ENCODE measurements at places on chromosomes 11 and 22.

DNA sequence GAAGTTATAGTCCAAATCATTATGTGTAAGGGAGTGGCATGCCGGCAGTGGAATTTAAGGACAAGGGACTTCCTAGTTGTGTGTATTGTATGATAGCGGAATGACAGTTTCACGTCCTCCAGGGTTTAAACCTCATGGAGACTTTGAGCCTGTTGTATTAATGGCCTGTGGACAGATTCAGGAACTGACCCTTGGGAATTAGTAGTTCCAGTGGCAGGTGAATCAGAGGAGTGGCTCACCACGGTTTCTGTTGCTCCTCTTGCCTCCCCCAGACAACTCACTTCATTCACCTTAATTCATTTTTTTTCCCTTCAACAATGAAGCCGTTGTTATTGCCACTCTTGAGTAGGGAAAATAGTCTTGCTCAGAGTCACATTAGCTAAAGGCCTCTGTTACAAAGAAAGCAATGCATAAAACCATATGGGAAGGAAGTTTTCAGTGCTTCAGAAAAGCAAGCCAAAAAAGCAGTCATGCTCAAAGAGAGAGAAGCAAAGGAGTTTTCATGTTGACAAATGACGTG is 22.6 kb downstream of the AMOTL1 start:
- DNase-seq = no peak

GRCh38 chr11:29243616-29244015 is 773.2 kb downstream of the KCNA4 start:
- no peak for DNase-seq

DNA sequence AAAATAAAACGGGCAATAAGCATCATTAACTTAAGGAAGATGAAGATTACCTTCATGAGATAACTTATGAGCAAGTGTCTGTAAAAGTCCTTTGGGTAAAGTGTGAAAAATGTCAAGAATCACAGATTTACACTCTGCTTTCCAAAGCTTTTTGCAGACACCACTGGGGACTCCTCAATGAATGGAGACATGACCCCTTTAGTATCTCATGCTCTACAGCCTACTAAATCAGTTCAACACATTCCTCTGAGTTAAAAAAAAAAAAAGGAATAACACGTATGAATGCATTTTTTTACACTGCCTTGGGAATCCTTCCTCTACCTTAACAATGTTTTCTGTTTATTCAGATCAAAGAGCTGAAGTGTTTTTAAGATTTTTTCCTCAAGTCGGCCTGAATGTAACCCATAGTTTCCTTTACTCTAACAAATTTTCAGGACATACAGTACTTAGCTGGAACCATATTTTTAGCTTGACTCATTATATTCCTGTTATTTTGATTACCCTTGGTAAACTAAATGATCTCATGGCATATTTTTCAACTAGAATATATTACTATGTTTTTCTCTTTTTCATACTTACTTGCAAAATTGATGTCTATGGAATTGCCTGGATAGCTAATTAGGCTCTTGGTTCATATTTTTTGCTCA is 25.9 kb upstream of the RAB30 start:
- no peak for DNase-seq

DNA sequence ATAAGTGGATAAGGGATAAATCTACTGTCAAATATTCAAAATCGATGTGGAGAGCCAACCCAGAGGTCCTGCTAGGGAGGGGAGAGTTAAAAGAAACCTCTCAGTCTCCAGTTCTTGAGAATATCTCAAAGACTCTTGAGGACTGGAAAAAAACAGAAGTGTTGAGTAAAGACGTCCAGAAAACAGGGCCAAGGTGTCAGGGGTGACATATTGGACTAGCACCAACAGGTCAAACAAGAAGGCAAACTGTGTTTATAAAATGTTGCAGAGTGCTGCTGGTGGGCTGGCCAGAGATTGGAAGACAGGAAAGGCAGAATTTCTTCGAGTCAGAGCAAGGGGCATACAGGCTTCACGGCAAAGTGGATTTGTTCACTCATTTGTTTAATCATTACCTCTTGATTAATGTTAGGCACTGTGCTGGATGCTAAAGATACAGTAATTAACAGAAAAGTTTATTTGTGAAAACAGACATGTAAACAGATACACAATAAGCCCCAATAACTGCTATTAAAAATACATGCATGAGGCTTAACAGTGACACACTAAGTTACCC is 33.7 kb upstream of the SMPD1 start:
- no peak for DNase-seq

DNA sequence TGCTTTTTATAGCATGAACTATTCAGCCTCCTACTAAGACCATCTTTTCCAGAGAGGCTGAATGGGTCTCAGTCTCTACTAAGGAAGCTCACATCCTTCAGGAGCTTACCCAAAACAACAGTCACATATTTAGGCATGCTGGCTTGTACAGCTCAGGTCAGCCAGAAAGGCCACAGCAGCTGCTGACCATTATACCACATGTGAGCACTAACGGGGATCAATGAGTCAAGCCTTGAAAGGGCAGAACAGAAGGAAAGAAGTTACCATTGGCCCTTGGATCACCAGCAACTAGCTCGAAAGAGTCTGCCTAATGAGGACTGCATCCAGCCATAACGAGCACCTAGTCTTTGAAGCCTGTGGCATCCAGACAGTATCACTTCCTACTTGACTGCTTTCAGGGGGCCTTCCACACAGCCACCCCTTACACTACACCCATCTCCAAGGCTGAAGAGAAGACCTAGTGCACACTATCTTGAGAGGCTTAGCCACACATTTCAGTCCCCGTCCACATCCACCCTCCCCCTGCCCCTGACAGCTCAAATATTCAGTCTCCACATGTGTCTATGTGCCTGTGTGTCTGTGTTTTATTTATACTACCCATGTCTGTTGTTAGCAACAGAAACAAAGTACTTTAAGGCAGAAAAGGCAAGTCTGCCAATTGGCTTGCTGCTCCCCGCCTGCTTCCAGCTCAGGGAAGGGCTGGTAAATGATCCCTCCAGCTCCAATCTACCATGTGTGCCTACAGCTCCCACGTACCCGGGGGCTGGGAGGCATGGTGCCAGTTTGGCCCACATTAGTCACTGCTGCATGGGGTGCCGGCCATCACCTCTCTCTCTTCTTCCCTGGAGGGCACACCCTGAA is 95.5 kb downstream of the RPL27A start:
- DNase-seq = no peak

- no peak for DNase-seq
Observed at GRCh38 chr22:38451864-38452263, 3.1 kb downstream of the KCNJ4 start.

DNA sequence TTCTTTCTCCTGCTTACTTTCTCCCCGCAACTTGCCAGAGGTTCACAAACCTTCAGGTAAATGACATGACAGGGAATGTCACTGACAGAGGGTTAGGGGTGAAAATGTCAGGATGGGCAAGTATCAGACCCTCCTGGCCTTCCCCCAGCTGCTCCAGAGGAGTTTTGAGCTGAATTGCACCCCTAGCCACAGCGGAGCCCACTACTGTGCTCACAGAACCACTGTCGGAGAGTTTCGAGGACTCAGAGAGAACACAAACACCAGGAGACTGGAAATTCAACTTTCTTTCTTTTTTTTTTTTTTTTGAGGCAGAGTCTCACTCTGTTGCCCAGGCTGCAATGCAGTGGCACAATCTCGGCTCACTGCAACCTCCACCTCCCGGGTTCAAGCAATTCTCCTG is 21.5 kb upstream of the P2RY2 start:
- DNase-seq = no peak

DNA sequence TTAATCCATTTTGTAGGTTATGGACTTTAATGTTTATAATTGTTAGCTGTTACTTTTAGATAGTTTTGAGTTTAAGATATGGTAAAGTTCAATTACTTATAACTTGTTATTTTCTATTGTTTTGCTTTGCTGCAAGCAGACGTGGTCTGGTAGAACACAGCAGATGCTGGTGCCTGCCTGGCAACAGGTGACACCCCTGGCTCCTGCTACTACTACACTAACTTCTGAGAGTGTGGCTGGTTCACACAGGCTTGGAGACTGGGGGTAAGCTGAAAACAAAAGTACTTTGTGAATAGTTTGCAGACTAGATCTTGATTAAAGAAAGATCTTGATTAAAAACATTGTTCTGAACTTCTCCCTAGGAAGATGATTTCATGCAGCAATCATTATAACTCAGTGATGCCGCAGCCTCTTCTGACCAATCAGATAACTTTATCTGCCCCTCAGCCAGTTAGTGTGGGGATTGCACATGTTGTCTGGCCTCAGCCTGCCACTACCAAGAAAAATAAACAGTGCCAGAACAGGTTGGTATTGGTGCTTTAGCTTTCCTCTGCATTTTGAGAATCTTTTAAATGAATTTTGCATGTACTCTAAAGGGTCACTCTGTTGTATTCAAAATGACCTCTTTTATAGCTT is 90.4 kb downstream of the HIPK3 start:
- DNase-seq = no peak

DNA sequence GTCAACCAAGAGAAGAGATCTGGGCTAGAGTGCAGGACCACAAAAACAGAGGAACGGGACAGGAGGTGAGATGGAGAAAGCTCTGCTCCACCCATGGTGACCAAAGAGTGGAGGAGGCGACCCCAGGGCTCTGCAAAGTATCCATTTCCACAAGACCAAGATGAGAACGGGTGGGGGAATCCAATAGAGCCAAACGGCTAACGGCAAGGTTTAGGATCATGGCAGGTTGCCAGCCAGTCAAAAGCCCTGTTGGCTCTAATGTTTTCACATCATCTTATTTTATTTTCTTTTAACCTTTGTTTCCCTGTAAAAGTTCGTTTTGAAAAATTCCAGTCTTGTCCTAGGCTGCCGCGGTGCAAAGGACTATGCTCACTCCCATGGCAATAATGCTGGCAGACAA is 52.1 kb upstream of the CHST1 start:
- DNase-seq = no peak

- DNase-seq = no peak
Observed at GRCh38 chr11:17405232-17406005, 17.0 kb upstream of the KCNJ11 start.

DNA sequence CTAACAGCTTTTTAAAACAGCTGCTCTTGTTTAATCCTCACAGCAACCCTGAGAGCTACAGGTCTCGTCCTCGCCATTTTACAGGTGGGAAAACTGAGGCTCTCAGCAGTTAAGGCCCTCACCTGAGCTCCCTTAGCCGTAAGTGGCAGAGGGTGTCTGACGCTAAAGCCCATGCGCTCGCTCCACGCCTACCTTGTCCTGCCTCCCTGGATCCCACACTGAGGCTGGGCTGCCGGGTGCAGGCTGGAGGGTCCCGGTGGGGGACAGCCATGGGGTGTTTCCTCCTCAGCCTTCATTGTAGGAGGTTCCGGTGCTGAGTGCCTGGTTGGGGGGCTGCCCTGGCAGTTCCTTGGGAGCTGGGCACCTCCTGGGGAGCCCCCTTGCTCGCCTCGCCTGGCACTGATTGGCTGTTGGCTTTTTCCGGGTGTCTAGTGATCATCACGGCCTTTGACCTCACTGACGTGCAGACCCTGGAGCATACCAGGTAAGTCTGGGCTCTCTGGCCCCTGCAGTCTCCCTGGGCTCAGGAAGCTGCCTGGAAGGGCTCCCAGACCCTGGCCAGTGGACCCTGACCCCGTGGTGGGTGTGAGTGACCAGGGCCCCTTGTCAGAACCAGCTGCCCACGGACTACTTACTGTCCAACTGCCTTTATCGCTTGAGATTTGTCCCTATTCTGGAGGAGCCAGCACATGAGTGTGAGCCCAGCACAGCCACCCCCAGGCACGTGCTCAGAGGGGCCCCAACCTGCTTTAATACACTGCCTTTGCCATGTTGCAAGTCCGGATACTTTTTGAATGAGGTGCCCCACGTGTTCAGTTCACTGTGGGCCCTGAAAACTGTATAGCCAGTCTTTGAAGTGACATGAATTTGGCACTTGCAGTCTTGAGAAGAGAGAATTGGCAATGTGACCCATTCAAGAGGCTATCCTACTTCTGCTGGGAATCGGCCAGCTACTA is 12.6 kb downstream of the RAB36 start:
- no peak for DNase-seq

DNA sequence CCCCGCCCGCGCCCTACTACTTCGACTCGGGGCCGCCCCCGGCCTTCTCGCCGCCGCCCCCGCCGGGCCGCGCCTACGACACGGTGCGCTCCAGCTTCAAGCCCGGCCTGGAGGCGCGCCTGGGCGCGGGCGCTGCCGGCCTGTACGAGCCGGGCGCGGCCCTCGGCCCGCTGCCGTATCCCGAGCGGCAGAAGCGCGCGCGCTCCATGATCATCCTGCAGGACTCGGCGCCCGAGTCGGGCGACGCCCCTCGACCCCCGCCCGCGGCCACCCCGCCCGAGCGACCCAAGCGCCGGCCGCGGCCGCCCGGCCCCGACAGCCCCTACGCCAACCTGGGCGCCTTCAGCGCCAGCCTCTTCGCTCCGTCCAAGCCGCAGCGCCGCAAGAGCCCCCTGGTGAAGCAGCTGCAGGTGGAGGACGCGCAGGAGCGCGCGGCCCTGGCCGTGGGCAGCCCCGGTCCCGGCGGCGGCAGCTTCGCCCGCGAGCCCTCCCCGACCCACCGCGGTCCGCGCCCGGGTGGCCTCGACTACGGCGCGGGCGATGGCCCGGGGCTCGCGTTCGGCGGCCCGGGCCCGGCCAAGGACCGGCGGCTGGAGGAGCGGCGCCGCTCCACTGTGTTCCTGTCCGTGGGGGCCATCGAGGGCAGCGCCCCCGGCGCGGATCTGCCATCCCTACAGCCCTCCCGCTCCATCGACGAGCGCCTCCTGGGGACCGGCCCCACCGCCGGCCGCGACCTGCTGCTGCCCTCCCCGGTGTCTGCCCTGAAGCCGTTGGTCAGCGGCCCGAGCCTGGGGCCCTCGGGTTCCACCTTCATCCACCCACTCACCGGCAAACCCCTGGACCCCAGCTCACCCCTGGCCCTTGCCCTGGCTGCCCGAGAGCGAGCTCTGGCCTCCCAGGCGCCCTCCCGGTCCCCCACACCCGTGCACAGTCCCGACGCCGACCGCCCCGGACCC is 17.4 kb upstream of the ACR start:
- DNase-seq = no peak

GRCh38 chr22:46726066-46726985 is 11.7 kb downstream of the CERK start:
- DNase-seq = no peak

DNA sequence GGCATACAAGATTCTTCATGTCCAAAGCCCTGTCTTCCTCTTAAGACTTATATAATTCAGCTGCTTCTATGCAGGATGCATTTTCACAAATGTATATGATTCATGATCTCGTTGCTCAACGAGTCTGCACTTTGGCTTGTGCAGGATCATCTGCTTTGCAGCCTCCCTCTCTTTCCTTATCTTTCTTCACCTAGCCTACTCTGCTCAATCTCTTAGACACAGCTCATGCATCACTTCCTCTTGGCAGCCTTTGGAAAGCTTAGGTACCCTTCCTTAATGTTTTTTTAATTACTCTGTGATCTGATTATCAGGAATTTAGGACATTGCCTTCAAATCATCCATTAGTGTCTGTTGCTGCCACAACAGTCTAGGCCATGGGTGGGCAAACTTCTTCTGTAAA is 673.8 kb downstream of the NELL1 start:
- DNase-seq = no peak

All from hematopoietic multipotent progenitor cell treated with erythropoietin and hydrocortisone succinate and interleukin-3 and kit ligand, for 15 days (in vitro differentiated cells).